Hypothalamus (tissue), 51 donors: ENCODE measurements at places on chromosomes 1 and 21.

GRCh38 chr1:96220651-96221050 lies 500.9 kb upstream of the PTBP2 start:
- no peak for DNase-seq

GRCh38 chr1:171898941-171899340 lies 57.6 kb downstream of the DNM3 start:
- peak; percentile 74 for DNase-seq

DNA sequence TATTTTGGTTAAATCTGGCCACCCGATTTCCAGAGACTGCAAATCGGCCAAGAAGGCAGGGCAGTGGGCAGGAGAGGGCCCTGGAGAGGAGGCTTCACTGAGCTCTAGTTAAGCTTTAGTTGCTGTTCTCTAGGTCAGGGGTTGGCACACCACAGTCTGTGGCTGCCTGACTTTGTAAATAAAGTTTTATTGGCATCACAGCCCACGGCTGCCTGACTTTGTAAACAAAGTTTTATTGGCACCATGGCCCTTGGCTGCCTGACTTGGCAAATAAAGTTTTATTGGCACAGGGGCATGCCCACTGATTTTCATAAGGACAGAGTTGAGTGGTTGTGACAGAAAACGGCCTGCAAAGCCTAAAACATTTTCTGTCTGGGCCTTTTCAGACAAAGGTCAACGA lies 19.7 kb downstream of the AJAP1 start:
- DNase-seq, result no peak

DNA sequence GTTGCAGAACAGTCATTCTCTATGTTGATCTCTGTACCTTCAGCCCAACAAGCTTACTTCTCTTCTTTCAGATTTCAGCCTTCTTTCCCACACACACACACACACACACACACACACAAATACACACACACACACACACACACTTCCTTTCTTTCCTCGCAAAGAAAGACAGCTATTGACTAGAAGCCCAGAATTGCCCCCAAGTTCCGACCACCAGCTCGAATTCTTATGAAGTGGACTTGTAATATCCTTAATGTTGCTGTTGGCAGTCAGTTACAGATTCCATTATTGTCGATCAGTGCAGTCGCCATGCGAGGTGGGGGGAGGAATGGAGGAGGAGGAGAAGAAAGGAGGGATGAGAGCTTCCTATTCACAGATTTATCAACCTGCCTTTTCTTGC lies 125.5 kb downstream of the CLEC20A start:
- no peak for DNase-seq

GRCh38 chr1:210697185-210697584 lies 368.5 kb downstream of the HHAT start:
- DNase-seq, result no peak

DNA sequence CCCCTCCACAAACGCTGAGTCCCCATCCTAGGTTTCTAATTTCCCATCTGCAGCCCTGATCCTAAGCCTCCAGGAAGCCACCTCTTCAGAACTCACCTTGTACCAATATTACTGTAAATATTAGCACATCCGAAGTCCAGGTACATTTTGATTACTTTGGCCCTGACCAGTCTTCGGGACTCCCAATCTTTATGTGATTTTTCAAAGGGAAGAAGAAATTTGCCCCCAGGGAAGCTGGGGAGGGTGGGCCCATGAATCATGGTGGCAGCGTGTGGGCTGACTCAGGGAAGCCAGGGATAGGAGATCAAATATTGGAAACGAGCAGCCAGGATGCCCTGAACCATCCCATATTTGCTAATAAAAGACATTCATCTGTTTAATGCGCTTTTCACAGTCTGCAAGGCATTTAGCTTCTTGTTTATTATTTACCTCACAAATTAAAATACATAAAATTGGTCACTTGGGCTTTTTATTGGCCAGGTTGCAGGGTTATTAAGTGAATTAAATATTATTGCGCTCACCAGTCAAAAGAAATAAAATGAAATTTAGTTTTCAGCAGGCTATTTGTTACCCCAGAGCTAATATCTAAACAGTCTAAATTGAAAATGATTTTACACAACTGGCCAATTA lies 46.6 kb downstream of the KIAA0040 start:
- no peak for DNase-seq

DNA sequence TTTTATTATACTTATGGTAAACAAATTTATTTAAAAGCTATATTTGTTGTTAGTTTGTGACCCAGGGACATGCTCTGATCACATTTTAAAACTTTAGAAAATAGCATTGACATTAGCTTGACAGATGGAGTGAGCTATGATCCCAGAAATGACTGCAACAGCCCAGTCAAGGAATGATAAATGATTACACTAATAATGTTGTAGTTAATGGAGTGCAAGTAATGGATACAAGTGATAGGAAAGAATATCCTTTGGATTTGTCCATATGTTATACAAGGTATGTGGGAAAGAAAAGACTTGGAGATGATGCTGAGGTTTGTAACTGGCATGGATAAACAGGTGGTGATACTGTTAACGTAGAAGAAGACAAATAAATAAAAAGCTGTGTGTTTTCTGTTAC lies 1908.7 kb downstream of the MRPL39 start:
- no peak for DNase-seq

- no peak for DNase-seq
Measured at GRCh38 chr1:229207916-229208315, 63.0 kb upstream of the RAB4A start.
